ENCODE measurements at places on chromosomes 6 and 20.
A peak's percentile ranks its signal among the peaks of the same experiment; 100 is the strongest.

- no peak for DNase-seq
- peak overlapping the region; percentile 96 for H3K27ac ChIP-seq
- H3K4me3 ChIP-seq, result peak overlapping the region; percentile 97
- peaks cover 41% of the 10 kb centered on the region for H3K4me1 ChIP-seq
Measured at GRCh38 chr20:45857882-45858216, 435 bp downstream of the ZSWIM3 start.

- no peak overlapping the region for H3K27ac ChIP-seq
- H3K27me3 ChIP-seq, result peaks cover 50% of the 10 kb centered on the region
- peaks cover 2% of the 10 kb centered on the region for H3K36me3 ChIP-seq
- DNase-seq, result no peak
- H3K4me1 ChIP-seq, result peaks cover 8% of the 10 kb centered on the region
Measured at GRCh38 chr6:63802606-63803206, 167.1 kb downstream of the PHF3 start.

GRCh38 chr20:36179170-36179945, 24.8 kb downstream of the EPB41L1 start:
- DNase-seq, result no peak
- no peak overlapping the region for H3K27ac ChIP-seq
- no peaks in the 10 kb centered on the region for H3K4me1 ChIP-seq
- H3K27me3 ChIP-seq, result peaks cover 18% of the 10 kb centered on the region

GRCh38 chr20:56780266-56780665, 151.2 kb downstream of the TFAP2C start:
- H3K36me3 ChIP-seq, result peaks cover 3% of the 10 kb centered on the region
- no peak overlapping the region for H3K4me3 ChIP-seq
- H3K27ac ChIP-seq, result no peak overlapping the region
- no peaks in the 10 kb centered on the region for H3K4me1 ChIP-seq
- DNase-seq, result no peak

DNA sequence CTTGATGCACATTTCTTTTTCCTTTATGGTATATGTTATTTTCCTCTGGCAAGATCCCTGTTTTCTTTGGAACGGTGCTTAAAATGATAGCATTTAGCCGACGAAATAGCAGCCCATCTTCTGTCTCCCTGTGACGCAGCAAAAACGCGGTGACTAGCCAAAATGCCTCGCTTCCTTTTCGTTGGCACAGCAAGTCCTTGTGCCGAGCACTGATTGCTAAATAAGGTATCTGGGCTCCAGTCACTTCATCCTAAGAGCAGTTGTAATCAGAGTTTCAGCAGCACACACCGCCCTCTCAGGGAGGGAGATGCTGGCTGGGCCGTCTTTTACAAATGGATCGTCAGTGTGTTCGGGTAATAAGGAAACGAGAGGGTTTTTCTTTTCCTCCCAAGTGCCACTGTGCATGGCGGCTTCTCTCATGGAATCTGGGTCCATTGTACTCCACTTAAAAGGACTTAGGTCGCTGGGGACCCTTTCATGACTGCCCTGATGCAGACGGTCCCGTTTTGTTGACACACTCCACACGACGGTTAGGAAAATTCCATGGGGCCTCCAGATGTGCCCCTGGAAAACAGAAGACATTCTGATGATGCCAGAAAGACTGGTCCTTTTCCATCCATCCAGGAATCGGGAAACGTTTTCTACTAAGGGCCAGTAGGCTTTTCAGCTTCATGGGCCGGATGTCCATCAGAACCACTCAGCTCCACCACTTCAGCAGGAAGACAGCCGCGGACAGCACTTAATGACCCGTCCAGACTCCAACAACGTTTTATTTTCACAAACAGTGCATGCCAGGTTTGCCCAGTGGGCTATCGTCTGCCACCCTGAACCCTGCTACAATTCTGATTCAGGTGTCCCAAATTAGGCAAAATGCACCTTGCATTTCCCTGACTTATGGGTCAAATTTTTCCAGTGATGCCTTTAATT, 185.5 kb downstream of the CDH4 start:
- H3K27ac ChIP-seq, result no peak overlapping the region
- no peak for DNase-seq
- no peak overlapping the region for H3K4me3 ChIP-seq
- no peaks in the 10 kb centered on the region for H3K36me3 ChIP-seq
- no peaks in the 10 kb centered on the region for H3K4me1 ChIP-seq

- no peaks in the 10 kb centered on the region for H3K36me3 ChIP-seq
Measured at GRCh38 chr20:40591536-40591935, 97.5 kb downstream of the MAFB start.

- no peaks in the 10 kb centered on the region for H3K36me3 ChIP-seq
- peaks cover 6% of the 10 kb centered on the region for H3K4me1 ChIP-seq
- DNase-seq, result no peak
- no peak overlapping the region for H3K4me3 ChIP-seq
- H3K27me3 ChIP-seq, result no peaks in the 10 kb centered on the region
Measured at GRCh38 chr6:41697861-41698781, 37.3 kb downstream of the TFEB start.

GRCh38 chr20:42572320-42573016, 617.2 kb downstream of the PTPRT start:
- no peak overlapping the region for H3K27ac ChIP-seq
- no peaks in the 10 kb centered on the region for H3K4me1 ChIP-seq
- DNase-seq, result no peak
- no peaks in the 10 kb centered on the region for H3K36me3 ChIP-seq

DNA sequence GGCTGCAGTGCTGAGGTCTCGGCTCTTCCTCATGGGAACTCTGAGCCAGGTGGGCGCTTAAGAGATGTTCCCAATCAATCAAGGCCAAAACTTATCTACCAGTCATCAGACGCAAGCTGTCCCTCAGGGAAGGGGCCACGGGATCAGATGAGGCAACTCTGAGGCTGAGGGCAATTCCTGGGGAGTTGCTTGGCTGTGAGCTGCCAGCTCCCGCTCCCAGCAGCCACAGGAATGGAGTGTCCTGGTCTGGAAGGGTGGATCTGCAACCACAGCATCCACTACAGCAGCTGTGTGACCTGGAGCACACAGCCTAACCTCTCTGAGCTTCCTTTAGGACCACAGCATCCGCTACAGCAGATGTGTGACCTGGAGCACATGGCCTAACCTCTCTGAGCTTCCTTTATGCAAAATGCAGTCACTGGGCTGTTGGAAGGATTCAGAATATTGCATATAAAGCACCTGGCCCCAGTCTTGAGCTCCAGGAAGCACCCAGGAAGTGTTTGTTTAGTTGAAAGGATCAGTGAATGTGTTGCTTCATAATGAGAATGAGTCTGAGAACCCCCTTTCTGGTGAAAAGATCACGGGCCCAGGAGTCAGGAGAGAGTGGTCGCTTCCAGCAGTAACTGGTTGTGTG, 60.9 kb downstream of the TFAP2C start:
- no peaks in the 10 kb centered on the region for H3K36me3 ChIP-seq
- no peak for DNase-seq
- no peaks in the 10 kb centered on the region for H3K4me1 ChIP-seq
- H3K27me3 ChIP-seq, result peaks cover 21% of the 10 kb centered on the region
- no peak overlapping the region for H3K4me3 ChIP-seq

GRCh38 chr6:161963634-161964234, 689.9 kb upstream of the AGPAT4 start:
- no peak overlapping the region for H3K27ac ChIP-seq
- H3K36me3 ChIP-seq, result no peaks in the 10 kb centered on the region
- H3K27me3 ChIP-seq, result no peaks in the 10 kb centered on the region
- no peaks in the 10 kb centered on the region for H3K4me1 ChIP-seq

DNA sequence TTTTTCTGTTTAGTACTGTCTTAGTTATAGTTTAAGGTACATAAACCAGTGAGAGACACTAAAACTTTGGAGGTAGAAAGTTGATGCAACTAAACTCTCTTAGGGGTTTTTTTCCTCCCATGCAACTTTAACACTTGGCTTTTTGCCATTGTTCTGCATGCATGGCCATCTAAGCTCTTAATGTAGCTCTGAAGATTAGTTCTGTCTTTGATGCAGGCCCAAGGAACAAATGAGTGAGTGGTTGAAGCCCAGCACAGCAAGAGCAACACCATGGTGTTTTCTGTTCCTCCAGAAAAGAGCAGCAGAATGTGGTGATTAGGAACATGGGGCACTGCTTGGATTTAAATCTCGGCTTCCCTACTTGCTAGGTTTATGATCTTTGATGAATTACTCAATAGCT, 89.3 kb downstream of the L3MBTL3 start:
- no peak for DNase-seq
- no peak overlapping the region for H3K27ac ChIP-seq
- H3K4me1 ChIP-seq, result peaks cover 12% of the 10 kb centered on the region
- H3K4me3 ChIP-seq, result no peak overlapping the region
- peaks cover 12% of the 10 kb centered on the region for H3K36me3 ChIP-seq

- H3K4me1 ChIP-seq, result peaks cover 7% of the 10 kb centered on the region
- no peak overlapping the region for H3K4me3 ChIP-seq
- no peak for DNase-seq
- no peak overlapping the region for H3K27ac ChIP-seq
Measured at GRCh38 chr6:3517350-3517749, 60.5 kb upstream of the SLC22A23 start.

- DNase-seq, result no peak
- H3K27ac ChIP-seq, result peak overlapping the region; percentile 54
- peaks cover 4% of the 10 kb centered on the region for H3K36me3 ChIP-seq
- peak overlapping the region; percentile 74 for H3K4me3 ChIP-seq
Measured at GRCh38 chr20:300345-300990, 3.1 kb downstream of the ZCCHC3 start.

- H3K36me3 ChIP-seq, result peaks cover 6% of the 10 kb centered on the region
- DNase-seq, result no peak
- no peak overlapping the region for H3K27ac ChIP-seq
- no peak overlapping the region for H3K4me3 ChIP-seq
- H3K4me1 ChIP-seq, result no peaks in the 10 kb centered on the region
Measured at GRCh38 chr6:1348675-1349074, 36.8 kb downstream of the FOXQ1 start.

- peaks cover 6% of the 10 kb centered on the region for H3K4me1 ChIP-seq
- H3K4me3 ChIP-seq, result no peak overlapping the region
- no peaks in the 10 kb centered on the region for H3K36me3 ChIP-seq
- DNase-seq, result no peak
- no peak overlapping the region for H3K27ac ChIP-seq
- H3K27me3 ChIP-seq, result peaks cover 6% of the 10 kb centered on the region
Measured at GRCh38 chr6:143939364-143939763, 68.7 kb downstream of the PLAGL1 start.

- no peaks in the 10 kb centered on the region for H3K4me1 ChIP-seq
- H3K36me3 ChIP-seq, result no peaks in the 10 kb centered on the region
- no peaks in the 10 kb centered on the region for H3K27me3 ChIP-seq
- H3K4me3 ChIP-seq, result no peak overlapping the region
Measured at GRCh38 chr20:61668771-61669503, 396.7 kb downstream of the TAF4 start.

DNA sequence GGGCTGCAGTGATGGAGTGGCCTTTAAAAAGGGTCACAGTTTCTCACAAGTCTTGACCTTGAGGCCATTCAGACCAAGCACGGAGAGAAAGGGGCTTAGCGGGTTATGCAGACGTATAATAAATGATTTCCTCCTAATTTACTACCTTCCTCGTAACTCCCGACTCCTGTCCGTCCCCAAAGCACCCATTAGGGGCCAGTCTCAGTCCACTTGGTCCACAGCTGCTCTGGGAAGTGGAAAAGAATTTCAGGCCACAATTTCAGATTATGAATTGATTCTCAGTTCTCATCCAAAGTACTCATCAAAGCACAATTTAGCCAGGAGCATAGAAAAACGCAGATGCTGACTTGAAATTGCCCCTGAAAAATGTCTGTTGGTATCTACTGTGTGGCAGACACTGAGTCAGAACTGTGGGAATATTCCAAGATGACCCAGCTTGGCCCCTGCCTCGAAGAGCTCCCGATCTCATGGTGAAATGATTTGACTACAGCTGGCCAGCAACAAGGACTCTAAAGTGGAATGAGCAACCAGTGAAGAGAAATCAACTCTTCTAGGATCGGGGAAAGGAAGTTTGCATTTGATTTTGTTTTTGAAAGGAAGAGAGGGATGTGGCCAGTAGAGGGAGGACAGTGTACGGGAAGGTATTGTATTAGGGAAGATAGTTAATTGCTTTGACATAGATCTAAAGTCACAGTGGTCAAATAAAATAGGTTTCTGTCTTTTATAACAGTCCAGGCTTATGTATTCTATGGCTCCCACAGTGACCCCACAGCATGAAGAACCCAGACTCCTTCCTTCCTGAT, 15.2 kb upstream of the STK35 start:
- no peak overlapping the region for H3K4me3 ChIP-seq
- DNase-seq, result no peak
- peaks cover 74% of the 10 kb centered on the region for H3K27me3 ChIP-seq
- H3K4me1 ChIP-seq, result no peaks in the 10 kb centered on the region

- H3K4me1 ChIP-seq, result no peaks in the 10 kb centered on the region
- H3K4me3 ChIP-seq, result no peak overlapping the region
- H3K36me3 ChIP-seq, result no peaks in the 10 kb centered on the region
Measured at GRCh38 chr6:49118478-49118877, 344.6 kb downstream of the MMUT start.

DNA sequence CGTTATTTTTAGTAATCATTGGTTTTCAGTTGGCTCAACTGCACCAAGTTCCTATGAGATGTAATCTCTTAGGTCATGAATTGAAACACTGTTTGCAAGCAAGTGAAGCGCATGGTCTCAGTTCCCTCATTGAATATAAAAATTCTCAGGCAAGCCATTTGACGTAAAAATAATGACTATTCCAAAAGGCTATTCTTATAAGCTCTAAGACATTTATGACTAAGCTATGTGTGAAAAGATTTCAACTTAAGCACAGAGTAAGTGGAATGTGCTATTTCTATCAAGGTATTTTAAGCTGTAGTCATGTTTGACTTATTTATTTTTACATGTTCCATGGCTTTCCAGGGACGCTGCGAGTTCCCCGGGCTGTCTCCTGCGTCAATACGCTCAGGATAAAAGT, 248.5 kb downstream of the THBS2 start:
- H3K4me3 ChIP-seq, result no peak overlapping the region
- peaks cover 12% of the 10 kb centered on the region for H3K27me3 ChIP-seq
- H3K4me1 ChIP-seq, result no peaks in the 10 kb centered on the region
- DNase-seq, result no peak
- H3K36me3 ChIP-seq, result no peaks in the 10 kb centered on the region
- H3K27ac ChIP-seq, result no peak overlapping the region

- DNase-seq, result no peak
- peaks cover 5% of the 10 kb centered on the region for H3K4me1 ChIP-seq
- no peak overlapping the region for H3K4me3 ChIP-seq
- peaks cover 6% of the 10 kb centered on the region for H3K27me3 ChIP-seq
- H3K36me3 ChIP-seq, result no peaks in the 10 kb centered on the region
Measured at GRCh38 chr20:37880726-37881591, 22.0 kb upstream of the VSTM2L start.

DNA sequence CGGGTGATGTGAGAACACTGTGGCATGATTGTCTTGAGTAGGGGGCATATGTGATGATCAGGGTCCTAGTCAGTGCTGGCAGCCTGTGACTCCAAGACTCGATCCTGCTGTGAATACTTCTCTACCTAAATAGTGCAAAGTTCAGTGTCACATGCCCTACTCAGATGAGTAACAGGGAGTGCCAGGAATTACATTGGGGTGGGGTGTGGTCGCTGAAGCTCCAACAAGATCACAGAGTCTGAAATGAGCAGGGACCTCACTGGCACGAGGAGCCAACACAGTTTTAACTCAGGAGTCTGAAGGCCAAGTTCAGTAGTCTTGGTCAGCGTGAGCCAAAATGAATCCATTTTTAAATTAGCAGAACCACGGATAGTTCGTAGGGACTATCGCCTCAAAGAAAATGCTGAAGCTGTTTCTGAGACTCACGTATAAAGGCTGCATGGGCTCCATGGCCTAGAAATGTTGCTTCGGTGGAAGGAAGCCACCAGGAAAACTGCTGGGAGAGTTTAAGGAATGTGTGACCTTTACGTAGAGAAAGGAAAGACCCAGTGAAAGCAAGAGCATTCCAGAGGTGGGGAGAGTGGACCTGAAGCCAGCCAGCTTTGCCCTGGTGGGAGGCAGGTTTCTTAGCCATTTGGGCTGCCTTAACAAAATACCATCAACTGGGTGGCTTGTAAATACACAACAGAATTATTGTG, 72.2 kb downstream of the RPP40 start:
- H3K27me3 ChIP-seq, result no peaks in the 10 kb centered on the region
- H3K4me1 ChIP-seq, result peaks cover 30% of the 10 kb centered on the region
- H3K4me3 ChIP-seq, result no peak overlapping the region
- H3K36me3 ChIP-seq, result peaks cover 6% of the 10 kb centered on the region
- H3K27ac ChIP-seq, result peak overlapping the region; percentile 49
- DNase-seq, result no peak
